ENCODE measurements at places on chromosomes 4 and X. TPM values are rescaled to one million over a fixed set of nuclear protein-coding genes. Genes with fewer than 3 reads are reported as not detected.

Gene RTL5
- total RNA-seq, result 2.8 TPM

Gene MAP9
- total RNA-seq, result 17.9 TPM

Gene PCSK1N
- total RNA-seq, result 45.4 TPM

Gene EDNRA
- total RNA-seq, result 17.8 TPM

Gene SPIN2A
- total RNA-seq, result 0.23 TPM

Gene MAGEB10
- total RNA-seq, result not detected

Gene TEX13C
- total RNA-seq, result 2.2 TPM

Gene ETDB
- not detected for total RNA-seq

Gene MAGEB2
- not detected for total RNA-seq

Gene MAGEC2
- total RNA-seq, result 29.1 TPM

Gene EPHA5
- 2.2 TPM for total RNA-seq

Gene FAM133A
- total RNA-seq, result 15.1 TPM

Gene KIAA0232
- 35.3 TPM for total RNA-seq

Gene MAGEA2
- total RNA-seq, result not detected

Gene CCNA2
- total RNA-seq, result 3.5 TPM

Gene XG
- total RNA-seq, result 2.5 TPM

Gene SPANXB1
- total RNA-seq, result 9.8 TPM

Gene SRPX
- total RNA-seq, result 8.6 TPM

Gene RAB39B
- 3.6 TPM for total RNA-seq

Gene CLDN34
- not detected for total RNA-seq

Gene TLR3
- total RNA-seq, result 5.2 TPM

Gene PASD1
- 21.5 TPM for total RNA-seq

Gene BEND2
- 3.9 TPM for total RNA-seq

Gene ADAMTS3
- 4.0 TPM for total RNA-seq

Gene ALB
- total RNA-seq, result 0.41 TPM

Gene ALAS2
- total RNA-seq, result not detected

Gene KDM5C
- total RNA-seq, result 102 TPM

Gene DGKK
- not detected for total RNA-seq

Gene FAM236C
- not detected for total RNA-seq

Gene RIBC1
- total RNA-seq, result 3.0 TPM

Gene SLC10A6
- not detected for total RNA-seq

Gene TRPC3
- total RNA-seq, result 1.5 TPM

Gene GPR78
- total RNA-seq, result not detected

Gene FHDC1
- 11.0 TPM for total RNA-seq

Gene SASH3
- total RNA-seq, result 2.2 TPM

Gene CXCL10
- not detected for total RNA-seq

Gene EFHC2
- 3.0 TPM for total RNA-seq

Gene VCX3A
- total RNA-seq, result 18.1 TPM

Gene CNOT6L
- 36.6 TPM for total RNA-seq

Gene CT47B1
- total RNA-seq, result not detected

Gene ERVMER34-1
- 1.4 TPM for total RNA-seq

Gene TCP11X2
- total RNA-seq, result not detected

Gene BEX2
- 41.2 TPM for total RNA-seq

Gene HSFX2
- not detected for total RNA-seq

All from prostate gland (tissue), 2 donors.